Activated CD8-positive, alpha-beta T cell treated with anti-CD3 and anti-CD28 coated beads for 36 hours (primary cell): ENCODE measurements at places on chromosomes 5 and 9.

DNA sequence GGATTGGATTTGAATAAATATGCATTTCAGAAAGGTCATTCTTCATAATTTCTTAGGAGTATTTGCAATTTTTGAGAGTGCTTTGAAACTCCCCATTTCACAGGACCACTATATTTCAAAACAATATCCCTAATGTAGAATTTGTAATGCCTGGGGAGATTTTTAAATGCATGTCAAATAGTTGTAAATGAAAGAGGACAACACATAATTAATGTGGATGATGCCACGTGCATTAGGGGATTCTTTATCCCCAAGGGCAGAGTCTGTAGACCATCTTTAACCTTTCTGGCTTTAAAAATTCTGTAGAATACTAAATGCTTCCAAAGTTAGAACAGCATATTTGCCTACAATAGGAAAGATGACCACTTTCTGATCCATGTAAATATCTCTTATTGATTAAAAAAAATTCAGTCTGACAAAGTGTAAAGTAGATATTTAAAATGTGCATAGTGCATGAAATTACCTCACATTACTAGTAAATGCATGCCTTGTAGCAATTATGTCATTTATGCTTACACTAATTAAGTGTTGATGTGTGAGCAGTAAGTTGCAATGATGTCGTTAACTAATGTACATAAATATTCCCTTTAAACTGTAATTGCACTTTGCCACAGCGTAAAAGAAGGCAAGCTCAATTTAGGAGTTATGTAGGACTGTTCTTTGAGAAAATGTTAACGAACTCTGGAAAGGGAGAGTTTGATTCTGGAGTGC lies 416.1 kb downstream of the PSAT1 start:
- no peak for DNase-seq

GRCh38 chr5:81305785-81306184 lies 4.4 kb downstream of the ZCCHC9 start:
- DNase-seq, result no peak

DNA sequence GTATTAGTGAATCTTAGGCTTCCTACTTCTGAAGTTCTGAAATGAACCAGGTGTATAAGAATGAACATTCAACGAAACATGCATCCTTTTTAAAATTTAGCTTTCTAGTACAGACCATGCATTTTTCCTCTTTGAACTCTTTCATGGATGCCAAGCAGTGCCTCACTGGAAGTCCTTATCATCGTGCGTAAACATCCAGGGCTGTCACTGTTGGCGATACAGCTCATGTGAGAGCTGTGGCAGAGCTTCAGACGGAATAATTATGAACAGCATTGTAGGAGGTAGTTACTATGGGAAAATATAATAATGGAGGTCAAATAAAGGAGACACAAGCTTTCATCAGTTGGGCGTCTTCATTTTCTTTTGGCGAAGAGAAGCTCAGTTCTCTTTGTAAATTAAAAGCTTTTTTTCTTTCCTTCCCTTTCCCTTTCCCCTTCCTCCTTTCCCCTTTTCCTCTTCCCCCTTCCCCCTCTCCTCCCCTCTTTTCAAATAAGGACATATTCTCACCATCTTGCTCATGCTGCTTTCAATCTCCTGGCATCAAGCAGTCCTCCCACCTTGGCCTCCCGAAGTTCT lies 167.3 kb downstream of the KDM4C start:
- DNase-seq, result no peak

DNA sequence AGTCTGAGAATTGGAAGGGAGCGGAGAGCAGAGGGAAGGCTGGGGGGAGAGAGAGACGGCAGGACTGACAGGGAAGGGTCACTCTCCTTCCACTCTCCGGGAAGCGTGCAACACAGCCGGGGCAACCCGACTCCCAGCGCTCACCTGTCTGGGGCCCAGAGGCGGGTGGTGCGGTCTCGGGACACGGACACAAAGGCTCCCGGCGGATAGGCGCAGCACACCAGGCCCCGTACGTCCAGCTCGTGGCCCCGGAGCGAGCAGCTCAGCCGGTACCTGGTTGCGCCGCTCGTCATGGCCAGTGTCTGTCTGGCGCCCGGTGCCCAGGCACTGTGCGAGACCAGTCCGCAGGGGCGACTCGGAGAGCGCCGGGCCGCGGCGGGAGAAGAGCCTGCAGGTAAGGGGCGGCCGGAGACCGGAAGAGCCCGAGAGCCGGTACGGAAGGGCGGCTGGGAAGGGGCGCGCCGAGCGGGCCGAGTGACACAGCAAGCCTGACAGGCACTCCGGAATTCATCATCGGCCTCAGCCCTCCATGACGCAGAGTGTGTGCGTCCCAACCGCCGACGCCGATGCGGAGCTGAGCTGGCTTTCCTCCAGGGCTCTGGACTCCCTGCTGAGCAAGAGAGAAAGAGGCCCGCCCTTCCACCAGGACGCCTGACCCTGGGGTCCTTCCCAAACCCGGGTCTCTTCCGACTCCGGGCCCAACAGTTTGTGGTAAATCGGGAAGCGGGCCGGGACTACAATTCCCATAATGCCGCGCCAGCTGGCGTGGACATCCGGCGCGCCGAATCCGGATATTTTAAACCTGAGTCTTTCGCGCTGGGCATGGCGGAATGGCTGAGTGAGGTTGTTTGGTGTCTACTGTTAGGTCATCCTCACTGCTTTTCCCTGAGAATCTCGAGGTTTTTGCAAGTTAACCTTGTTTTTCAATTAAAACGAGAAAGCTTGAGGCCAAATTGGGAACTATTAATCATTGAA lies at the start of gene PLAA:
Gene PLAA (minus strand): TSS at position 490 of the 975 bp plus-strand sequence. CDS start 197 bp downstream, at position 293.
- peak; percentile 90 for DNase-seq

DNA sequence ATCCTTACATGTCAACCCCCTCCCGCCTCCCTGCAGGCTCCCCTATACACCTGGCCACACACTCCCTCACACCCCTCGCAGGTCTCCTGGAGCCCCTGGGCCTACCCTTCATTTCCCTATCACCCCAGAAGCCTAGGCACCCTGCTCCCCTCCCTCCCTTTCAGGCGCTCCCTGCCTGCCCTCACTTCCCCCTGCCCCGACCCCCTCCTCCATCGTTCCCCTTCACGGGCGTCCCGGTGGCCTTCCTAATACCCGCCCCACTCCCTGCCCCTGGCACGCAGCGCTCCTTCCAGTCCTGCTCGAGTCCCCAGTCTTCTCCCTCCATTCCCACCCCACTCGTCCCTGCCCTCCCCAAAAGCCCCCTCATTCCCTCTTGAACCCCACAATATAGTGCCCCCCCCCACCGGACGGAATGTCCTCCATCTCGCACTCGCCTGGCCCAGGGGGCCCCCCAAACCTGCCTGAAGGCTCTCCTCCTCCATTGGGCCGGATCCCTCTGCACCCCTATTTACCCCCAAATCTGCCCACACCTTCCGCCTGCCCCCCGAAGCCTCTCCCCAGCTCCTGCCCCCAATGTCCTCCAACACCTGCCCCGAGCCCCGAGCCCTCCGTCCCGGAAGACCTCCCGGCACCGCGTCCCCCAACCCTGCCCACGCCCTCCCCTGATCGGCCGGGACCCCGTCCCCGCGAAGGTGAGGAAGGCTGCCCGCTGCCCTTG lies 746 bp downstream of the STRBP start:
- no peak for DNase-seq

DNA sequence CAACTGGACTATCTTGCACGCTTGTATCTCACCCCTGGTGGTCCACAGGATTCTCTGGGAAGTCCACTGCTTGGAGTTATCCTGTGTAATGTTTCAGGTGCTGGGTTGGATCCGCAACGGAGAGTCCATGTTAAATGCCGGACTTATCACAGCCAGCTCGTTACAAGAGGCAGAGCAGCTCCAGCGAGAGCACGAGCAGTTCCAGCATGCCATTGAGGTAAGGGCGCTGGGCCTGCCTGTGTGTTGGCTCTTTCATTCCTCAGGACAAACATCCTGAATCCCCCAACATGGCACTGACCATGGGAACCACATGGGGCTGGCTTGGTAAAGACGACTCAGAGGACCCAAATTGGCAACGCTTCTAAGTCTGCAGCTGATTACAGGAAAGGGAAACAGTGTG lies 214.8 kb upstream of the OTULINL start:
- no peak for DNase-seq

- peak; percentile 23 for DNase-seq
Observed at GRCh38 chr5:160312134-160312959, at the start of gene CCNJL. Gene CCNJL (minus strand): TSS chr5:160312564. CDS start chr5:160311923, 641 bp downstream.

DNA sequence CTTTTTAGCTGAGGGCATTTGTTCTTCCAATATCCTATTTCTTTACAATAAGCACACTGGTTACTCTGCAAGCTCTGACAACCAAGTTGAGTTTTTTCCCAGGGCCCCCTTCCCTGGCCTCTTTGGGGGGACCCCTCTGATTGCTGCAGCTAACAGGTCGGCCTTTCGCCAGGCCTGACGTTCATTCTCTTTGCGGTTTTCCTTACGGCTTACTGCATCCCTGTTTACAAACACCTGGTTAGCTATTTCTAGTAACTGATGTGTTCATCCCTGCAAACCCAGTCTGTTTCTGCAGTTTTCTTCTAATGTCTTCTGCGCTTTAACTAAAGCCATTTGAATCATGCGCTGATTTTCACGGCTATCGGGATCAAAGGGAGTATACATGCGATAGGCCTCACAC lies 37.5 kb upstream of the PPP1R26 start:
- DNase-seq, result no peak

- no peak for DNase-seq
Observed at GRCh38 chr9:38316166-38316780, 76.2 kb upstream of the ALDH1B1 start.

DNA sequence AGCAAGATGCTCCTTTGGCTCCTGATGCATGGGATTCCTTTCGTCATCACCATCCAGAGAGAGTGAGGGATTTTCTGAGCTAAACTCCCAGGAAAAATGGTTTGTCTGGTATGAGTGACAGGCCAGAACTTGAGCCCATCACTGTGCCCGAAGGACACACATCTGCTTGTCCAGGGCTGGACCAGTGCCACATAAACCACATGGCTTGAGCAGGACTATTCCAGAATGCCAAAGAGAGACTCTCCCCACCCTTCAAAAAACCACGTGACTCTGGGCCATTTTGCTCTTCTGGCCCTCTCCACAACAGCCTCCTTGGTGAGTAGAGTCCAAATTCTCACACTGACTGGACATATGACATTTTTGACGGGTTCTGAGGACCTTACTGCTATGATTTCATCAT lies 46.4 kb upstream of the SHC3 start:
- no peak for DNase-seq

GRCh38 chr9:76609285-76610010 lies 150.5 kb downstream of the GCNT1 start:
- DNase-seq, result no peak

DNA sequence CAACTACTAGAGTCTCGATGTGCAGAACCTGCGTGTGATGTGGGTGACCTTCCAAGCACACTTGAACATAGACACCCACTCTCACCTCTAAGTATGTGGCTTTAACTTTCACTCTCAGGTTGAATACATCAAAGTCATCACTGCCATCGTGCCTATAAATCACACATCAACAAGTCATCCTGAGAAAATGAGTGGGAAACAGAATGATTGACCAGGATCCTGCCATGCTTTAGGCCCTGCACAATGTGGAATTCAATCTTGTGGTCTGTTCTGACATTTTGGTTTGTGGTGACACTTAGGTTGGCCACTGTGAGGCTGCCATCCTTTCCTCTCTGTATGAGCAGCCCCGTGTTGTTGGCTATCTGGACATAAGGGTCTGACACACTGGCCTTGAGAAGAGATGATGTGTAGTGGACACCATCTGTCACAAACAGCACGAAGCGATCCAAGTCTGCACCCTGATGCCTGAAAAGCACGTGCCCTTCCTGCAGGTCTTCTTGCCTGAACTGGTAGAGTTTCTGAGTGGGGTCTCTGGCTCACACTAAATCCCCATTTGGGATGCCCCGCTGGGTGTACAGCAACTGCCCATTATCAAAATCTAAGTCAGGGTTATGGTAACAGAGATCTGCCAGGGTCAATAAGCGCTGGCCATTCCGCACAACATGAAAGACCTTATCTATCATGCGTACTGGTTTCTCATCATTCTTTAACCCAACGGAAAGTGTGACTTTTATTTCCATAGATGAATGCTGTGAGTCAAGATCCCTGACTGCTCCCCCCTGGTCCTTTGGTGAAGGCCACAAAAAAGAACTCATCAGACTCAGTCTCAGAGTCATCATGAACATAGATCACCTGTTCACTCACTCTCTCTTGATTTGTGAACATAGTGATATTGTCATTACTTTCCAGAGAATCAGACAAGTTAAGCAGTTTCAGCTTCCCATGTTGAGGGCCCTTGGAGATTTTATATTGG lies 116.6 kb downstream of the ESM1 start:
- peak; percentile 49 for DNase-seq

DNA sequence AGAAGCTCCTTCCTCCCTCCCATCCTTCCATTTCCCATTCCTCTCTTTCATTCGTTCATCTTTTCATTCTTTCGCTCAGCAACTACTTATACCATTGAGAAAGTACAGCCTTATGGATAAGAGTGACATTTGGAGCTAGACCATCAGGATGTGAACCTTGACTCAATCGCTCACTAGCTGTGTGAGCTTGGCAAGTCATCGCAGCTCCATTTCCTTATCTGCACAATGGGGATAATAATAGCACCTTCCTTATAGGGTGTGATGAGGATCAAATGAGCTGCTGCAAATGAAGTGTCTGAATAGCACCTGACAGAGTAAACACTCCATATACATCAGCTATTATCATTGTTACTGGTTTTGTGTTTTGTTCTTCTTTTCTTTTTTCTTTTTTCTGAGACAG lies 28.1 kb upstream of the SYNPO start:
- DNase-seq, result no peak

DNA sequence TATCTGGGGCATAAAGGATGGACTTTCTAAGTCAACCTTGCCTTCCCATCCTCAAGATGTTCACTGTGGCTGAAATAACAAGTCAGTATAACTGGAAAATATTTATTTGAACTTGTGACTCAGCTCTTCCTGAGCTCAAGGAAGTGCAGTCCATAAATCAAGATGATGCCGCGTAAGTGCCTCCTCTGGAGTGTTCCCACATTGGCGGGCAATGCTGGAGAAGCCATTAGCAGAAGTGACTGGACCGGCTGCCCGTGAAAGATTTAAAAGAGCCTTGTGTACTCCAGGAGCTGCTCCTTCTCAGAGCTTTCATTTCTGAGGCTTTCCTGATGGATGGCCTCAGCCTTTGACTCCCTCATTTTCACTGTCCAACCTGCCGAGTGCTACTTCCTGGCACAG lies 17.4 kb downstream of the TMOD1 start:
- DNase-seq, result no peak

- no peak for DNase-seq
Observed at GRCh38 chr9:136764301-136764891, at the start of gene LCN15. Gene LCN15 (minus strand): TSS chr9:136764518. CDS start chr9:136764488, 30 bp downstream.

- no peak for DNase-seq
Observed at GRCh38 chr9:122192914-122193525, 33.3 kb downstream of the MORN5 start.
